Spleen (tissue), 13 donors: ENCODE measurements at places on chromosomes 6 and 20. TPM values are rescaled to one million over a fixed set of nuclear protein-coding genes. Genes with fewer than 3 reads are reported as not detected.

HTR1E gene
- total RNA-seq, result not detected

PGC gene
- total RNA-seq, result not detected

TGM2 gene
- 92.6 TPM for total RNA-seq

HLA-DRB5 gene
- 392 TPM for total RNA-seq

APCDD1L gene
- not detected for total RNA-seq

HLA-DRB1 gene
- 779 TPM for total RNA-seq

ECT2L gene
- total RNA-seq, result not detected

SIRPD gene
- 0.72 TPM for total RNA-seq

ARG1 gene
- total RNA-seq, result 19.7 TPM
